Activated CD8-positive, alpha-beta memory T cell treated with anti-CD3 and anti-CD28 coated beads, Interleukin-2, amount 50 U/mL, for 4 hours (primary cell): ENCODE measurements at places on chromosomes 12 and 14.

DNA sequence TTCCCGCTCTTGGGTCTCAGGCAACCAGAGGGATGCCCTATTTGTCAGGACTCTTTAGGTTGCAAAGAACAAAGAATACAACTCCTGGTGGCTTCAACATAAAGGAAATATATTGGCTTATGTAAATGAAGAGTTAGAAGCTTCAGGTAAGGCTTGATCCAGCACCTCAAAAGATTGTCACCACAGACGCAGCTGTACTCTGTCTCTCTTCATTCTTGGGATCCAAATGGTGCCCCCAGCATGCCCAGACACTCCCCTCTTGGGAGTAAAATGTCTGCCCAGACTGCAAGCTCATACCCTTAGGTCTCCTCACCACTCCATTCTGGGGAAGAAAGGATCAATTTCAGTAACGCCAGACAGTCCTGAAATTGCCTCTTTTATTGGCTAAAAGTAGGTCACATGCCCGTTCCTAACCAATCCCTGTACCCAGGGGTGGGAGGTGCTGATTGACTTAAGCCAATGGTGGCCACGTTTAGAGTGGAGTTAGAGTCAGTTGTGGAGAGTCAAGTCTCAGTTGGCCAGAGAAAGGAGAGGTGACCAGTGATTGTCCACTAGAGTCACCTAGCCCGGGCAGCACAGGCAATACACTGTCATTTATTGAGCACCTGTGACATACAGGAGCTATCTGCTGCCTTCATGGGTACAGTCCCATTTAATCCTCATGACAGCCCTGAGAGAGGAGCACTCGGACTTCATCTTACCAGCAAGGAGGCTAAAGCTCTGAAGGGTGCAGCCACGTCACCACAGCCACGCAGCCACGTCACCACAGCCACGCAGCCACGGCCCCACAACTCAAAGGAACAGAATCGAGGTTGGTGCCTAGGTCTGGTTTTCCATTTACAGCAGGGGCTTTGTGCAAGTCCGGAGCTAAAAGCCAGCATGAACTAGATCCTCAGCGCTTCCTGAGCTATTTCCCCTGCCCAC is 19.7 kb upstream of the BEGAIN start:
- no peak for DNase-seq

GRCh38 chr14:24673059-24673458 is 39.1 kb upstream of the GZMB start:
- DNase-seq: no peak

DNA sequence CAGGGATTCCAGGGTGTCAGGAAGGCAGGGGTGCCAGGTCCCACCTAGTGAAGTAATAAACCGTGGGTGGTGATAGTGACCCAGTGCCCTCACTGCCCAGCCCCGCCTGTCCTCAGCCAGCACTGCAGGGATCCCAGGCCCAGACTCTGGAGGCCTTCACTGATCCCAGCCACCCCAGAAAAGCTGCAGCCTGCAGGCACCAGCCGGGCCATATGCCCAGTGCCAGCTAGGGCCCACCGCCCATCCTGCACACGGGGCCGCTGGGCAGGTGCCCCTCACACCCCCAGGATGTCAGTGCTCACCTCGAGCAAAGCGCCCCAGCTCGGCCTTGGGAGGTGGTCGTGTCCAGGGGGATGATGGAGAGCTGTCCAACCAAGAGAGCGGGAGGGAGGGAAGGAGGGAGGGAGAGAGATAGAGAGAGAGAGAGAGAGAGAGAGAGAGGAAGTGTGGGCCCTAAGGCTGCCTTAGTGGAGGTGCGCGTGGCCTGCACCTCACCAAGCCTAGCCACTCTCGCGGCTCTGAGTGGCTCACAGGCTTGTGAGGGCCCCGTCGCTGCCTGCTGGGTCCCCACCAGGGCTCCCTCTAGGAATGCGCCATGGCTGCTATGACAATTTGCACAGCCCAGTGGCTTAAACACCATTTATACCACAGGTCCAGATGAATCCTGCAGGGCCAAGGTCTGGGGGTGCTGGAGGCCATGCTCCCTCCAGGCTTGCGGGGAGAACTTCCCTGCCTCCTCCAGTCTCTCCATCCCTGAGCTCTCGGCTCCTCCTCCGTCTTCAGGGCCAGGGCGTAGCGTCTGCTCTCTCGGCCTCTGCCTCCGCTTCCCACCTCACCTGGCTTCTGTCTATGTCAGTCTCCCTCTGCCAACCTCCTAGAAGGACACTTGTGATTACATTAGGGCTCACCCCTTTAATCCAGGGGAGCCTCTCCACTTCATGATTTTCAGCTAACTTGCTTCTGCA is 401.0 kb downstream of the TMEM121 start:
- no peak for DNase-seq

DNA sequence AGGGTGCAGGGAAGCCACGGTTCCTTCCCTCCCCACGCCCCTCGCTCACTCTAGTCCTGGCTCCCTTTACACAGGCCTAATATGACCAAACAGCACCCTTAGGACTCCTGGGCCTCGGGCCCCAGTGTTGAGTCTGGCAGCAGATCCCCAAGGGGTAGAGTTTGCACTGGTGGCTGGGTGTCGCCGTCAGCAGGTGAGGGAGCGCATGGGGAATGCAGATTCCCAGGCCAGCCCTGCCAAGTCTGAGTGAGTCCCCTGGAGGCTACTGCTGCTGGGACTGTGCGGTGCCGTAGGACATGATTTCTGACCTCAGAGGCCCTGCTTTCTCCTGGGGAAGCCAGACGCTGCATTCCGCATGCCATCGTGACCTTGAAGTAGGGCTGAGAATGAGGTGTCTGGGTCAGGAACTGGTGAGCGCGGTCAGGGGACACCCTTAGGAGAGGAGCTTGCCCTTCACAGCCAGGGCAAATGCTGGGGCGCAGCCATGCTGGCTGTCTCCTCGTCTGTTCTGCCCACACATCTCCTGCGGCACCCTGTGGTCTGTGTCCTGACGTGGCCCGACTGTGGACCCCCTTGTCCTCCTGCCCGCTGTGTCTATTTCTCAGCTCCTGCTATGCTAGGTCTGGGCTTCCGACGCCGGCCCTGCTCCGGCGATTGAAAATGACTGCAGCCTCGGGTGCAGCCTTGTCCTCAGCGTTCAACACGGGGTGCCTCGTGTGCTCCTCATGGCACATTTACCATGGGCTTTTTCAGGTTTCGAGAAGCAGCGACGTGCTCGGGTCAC is 37.6 kb upstream of the PRMT8 start:
- no peak for DNase-seq

- DNase-seq: no peak
Observed at GRCh38 chr14:95388699-95389098, 69.0 kb upstream of the CLMN start.

DNA sequence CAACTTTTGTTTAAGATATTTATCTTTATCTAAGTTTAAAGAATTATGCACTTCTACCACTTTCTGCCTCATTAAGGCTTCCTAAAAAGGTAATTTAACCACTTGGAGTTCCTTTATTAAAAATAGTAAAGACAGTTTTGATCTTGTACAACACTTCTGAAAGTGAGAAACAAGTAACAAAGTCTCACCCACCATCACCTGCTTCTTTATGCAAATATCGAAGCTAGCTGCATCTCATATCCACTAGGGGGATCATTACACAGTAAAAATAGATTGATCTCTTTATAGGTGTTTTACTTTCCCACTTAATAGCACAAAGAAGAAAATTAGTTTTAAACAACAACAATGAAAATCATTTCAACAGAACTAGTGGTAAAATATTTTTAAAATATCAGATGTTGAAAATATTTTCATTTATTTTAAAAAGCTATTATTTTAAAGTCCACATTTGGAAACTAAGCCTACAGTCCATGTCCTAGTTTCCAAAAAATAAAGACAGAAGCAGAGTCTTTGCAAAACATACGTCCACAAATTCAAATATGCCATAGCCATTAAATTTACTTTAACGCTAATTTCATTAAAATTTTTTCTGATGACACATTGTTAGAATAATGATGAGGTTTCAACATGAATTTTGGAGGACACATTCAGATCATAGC is 160.0 kb upstream of the SOX5 start:
- DNase-seq: no peak

DNA sequence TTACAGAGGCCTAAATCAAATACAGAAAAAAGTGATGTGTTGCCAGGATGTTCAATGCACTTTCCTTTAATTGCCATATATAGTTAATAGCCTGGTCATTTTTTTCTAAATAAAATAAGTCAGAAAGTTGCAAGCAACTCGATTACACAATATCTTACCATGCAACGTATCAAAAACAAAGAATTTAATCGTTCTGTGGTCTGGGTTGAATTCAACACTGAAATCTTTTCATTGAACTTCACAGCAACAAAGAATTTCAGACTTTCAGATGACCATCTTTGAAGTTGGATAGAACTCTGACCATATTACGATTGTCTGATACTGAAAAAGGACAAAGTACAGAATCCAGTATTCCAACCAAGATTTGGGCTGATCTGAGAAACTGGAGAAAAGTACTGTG is 231.9 kb downstream of the SLC25A21 start:
- DNase-seq: no peak

- DNase-seq: no peak
Observed at GRCh38 chr14:32370714-32371113, 41.6 kb downstream of the AKAP6 start.

GRCh38 chr14:91381801-91382670 is 35.6 kb downstream of the CCDC88C start:
- no peak for DNase-seq

DNA sequence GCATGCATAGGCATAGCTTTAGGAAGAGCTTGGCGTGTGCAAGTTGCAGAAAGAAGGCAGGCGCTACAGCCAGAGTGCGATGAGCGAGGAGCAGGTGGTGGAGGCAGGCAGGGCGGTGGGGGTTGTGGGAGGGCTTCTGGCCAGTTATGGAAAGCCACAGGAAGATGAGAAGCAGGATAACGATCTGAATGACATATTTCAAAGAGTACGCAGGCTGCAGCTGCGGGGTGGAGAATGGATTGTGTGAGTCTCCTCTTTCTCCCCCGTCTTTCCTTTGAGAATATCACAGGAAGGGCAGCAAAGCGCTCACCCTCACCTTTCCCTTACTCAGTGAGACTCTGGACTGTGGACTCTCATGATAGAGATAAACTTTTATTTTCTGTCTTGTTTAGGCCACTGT is 48.7 kb upstream of the PLXNC1 start:
- DNase-seq: no peak

DNA sequence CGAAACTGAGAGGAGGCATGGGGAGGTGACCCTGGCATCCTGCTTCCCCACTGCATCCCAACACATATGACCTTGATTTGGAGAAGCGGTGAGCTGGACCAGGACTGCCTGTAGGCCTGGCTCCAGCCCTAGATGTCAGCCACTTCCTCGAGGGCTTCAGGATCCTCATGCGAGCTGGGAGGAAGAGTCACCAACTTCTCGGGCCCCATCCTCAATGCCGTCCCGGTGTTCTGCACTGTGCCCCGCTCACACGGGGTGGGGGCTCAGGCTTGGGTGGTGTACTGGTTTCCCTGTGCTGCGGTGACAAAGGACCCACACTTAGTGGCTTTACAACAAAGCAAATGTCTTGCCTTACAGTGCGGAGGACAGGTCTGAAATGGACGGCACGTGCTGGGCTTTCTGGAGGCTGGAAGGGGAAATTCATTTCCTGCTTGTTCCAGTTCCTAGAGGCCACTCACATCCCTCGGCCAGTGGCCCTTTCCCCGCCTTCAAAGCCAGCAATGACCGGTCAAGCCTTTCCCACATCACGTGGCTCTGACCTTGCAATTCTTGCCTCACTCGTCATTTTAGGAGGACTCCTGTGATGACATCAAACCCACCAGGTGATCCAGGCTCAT is 298.1 kb upstream of the RTL1 start:
- no peak for DNase-seq

DNA sequence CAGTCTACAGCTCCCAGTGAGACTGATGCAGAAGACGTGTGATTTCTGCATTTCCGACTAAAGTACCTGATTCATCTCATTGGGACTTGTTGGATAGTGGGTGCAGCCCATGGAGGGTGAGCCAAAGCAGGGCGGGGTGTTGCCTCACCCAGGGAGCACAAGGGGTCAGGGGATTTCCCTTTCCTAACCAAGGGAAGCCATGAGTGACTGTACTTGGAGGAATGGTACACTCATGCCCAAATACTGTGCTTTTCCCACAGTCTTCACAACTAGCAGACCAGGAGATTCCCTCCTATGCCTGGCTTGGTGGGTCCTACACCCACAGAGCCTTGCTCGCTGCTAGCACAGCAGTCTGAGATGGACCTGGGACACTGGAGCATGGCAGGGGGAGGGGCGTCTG is 21.0 kb upstream of the ABCC9 start:
- DNase-seq: no peak

DNA sequence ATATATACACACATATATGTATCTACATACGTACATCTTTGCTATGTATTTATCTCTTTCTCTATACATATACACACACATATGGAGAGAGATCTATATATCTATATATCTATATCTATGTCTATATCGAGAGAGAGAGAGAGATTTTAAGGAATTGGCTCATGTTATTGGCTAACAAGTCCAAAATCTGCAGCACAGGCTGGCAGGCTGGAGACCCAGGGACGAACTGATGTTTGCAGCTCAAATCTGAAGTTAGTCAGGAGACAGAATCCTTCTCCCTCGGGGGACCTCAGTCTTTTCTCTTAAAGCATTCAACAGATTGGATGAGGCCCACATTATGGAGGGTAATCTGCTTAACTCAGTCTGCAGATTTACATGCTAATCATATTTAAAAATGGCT is 40.7 kb upstream of the DACT1 start:
- DNase-seq: no peak

GRCh38 chr12:55743406-55744339 is 751 bp downstream of the GDF11 start:
- DNase-seq: peak; percentile 48

DNA sequence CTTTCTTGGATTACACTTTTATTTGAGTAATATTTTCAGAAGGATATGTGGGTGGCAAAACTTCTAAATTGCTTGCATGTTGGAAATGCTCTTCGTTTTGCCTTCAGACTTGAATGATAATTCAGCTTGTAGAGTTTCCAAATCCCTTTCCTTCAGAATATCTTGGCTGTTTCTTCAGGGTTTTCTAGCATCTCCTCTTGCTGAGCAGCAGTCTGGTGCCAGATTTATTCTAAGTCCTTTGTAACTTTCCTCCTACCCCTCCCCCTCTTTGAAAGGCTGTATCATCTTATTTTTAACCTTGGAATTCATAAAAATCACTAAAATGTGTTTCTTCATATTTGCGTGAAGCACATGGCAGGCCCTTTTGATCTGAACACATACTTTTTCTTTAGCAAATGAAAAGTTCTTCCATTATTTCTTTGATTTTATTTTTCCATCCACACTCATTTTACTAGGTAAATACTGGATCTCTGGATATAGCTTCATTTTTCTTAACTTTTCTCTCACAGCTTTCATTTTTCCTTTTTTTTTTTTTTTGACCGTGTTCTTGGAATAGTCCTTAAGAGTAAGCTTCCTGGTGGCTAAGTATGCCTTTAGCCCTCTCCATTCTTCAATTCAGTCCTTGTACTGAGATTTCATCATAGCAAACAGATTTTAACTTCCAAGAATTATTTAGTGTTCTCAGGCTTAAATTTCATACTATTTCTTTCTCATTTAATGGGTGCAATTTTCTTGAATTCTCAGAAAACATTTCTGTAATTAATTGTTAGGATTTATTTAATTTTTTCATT is 102.0 kb downstream of the SLC38A4 start:
- no peak for DNase-seq

GRCh38 chr12:71475280-71475679 is 35.7 kb downstream of the LGR5 start:
- DNase-seq: no peak

GRCh38 chr14:71739273-71739990 is 192.8 kb upstream of the RGS6 start:
- no peak for DNase-seq

- DNase-seq: no peak
Observed at GRCh38 chr12:93668919-93669418, 8.2 kb upstream of the CRADD start.

- no peak for DNase-seq
Observed at GRCh38 chr14:58572473-58572853, 65.3 kb upstream of the DACT1 start.
